ENCODE measurements at places on chromosomes 11 and 22. TPM values are rescaled to one million over a fixed set of nuclear protein-coding genes. Genes with fewer than 3 reads are reported as not detected.

GRCh38 chr22:23820748-23821211 is 18.0 kb downstream of the DERL3 start:
- H3K4me3 ChIP-seq = no peak overlapping the region
- peaks cover 5% of the 10 kb centered on the region for H3K4me1 ChIP-seq
- peaks cover 80% of the 10 kb centered on the region for H3K36me3 ChIP-seq
- H3K27me3 ChIP-seq = no peaks in the 10 kb centered on the region
- DNase-seq = no peak
- no peak overlapping the region for H3K27ac ChIP-seq

GRCh38 chr11:3359092-3359824 is 19.7 kb downstream of the ZNF195 start:
- no peak overlapping the region for H3K27ac ChIP-seq
- H3K4me1 ChIP-seq = no peaks in the 10 kb centered on the region
- DNase-seq = no peak
- H3K27me3 ChIP-seq = no peaks in the 10 kb centered on the region

DNA sequence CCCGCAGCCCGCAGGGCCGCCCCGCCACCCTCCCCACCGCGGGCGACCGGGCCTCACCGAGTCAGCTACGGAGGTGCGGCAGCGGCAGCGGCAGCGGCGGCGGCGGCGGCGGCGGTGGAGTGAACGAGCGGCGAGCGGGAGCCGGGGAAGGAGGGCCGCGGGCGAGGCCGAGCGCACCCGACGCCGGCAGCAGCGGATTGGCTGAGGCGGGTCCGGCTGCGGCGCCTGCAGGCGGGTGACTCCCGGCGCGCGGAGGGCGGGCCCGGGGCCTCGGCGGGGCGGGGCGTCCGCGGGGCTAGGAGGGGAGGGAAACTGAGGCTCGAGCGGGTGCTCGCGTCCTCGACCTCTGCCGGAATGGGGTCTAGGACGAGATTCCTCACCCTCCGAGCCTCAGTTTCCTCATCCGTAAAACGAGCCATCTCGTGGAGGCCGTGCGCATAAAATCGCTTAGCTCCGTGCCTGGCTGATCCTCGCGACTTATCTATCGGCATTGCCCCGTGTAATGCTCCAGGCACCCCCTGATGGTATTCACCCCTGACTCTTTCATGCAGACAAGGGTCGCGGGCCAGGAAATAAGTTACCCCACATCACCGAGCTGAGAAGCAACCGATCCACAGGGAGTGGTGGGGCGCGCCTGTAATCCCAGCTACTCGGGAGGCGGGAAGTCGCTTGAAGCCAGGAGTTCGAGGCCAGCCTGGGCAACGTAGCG is at the start of gene CPT1A:
Gene CPT1A (minus strand): TSS at position 199 of the 709 bp plus-strand sequence. CDS start 26,442 bp downstream, outside the sequence.
- H3K4me3 ChIP-seq = peak within 1 kb of the TSS; percentile 74
- no peaks in the 10 kb centered on the region for H3K36me3 ChIP-seq
- H3K27me3 ChIP-seq = no peaks in the 10 kb centered on the region
- peak; percentile 35 for DNase-seq

DNA sequence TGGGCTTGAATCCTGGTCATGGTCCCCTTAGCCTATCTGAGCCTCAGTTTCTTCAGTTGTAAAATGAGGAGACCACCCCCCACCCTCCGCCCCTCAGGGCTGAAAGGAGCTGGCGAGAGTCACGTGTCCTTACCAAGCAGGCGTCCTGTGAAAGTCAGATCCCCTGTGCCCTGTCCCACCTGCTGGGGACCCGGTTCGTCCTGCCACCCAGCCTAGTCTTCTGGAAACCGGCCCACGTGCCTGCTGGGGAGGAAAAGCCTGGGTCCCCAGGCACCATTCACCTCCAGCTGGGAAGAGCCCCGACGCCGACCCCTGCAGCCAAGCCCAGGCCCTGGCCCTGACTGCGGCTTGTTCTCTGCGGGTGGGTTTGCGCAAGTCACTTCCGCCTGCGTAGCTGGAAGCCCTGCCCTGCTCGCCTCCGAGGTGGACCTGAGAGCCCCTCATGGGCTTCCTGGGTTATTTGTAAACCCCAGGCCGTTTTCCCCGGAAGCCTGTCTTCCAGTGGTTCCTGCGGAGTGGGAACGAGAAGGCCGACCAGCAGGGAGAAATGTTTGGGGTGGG is 679 bp upstream of the SSH3 start:
- no peak for DNase-seq
- H3K4me3 ChIP-seq = peak overlapping the region; percentile 62
- peaks cover 33% of the 10 kb centered on the region for H3K4me1 ChIP-seq
- H3K36me3 ChIP-seq = peaks cover 41% of the 10 kb centered on the region
- H3K27ac ChIP-seq = peak overlapping the region; percentile 41

GRCh38 chr11:119673052-119673758 is 55.8 kb downstream of the NECTIN1 start:
- peaks cover 3% of the 10 kb centered on the region for H3K4me1 ChIP-seq
- no peak overlapping the region for H3K4me3 ChIP-seq
- H3K27me3 ChIP-seq = no peaks in the 10 kb centered on the region
- H3K27ac ChIP-seq = no peak overlapping the region

DNA sequence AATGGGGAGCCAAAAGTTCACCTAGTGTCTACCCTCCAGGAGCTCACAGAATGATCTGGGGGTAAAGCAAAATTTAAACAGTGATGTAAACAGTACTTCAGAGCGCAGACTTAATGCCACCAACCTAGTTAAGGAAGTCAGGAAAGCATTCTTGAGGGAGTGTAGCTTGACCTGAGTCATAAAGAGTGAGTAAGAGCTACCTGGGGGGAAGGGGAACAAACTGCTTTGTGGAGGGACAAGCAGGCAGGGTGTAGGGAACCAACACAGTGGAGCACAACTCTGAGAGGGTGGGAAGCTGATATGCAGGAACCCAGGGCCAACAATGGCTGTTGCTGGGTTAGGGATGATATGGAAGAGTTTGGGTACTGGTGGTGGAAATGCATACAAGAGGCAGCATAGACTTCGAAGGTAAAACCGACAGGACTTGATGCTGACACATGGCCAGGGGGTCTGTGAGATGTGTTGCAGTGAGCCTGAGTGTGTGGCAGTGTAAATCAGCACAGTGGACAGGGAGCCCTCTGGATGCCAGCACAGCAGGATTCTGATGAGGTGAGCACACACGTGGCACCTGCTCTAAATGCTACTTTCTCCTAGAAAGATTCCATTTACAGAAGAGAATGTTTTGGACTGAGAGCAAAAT is 58.3 kb upstream of the CYP2D6 start:
- no peak overlapping the region for H3K27ac ChIP-seq
- peaks cover 36% of the 10 kb centered on the region for H3K4me1 ChIP-seq
- H3K27me3 ChIP-seq = no peaks in the 10 kb centered on the region
- peak; percentile 10 for DNase-seq
- peaks cover 5% of the 10 kb centered on the region for H3K36me3 ChIP-seq

DNA sequence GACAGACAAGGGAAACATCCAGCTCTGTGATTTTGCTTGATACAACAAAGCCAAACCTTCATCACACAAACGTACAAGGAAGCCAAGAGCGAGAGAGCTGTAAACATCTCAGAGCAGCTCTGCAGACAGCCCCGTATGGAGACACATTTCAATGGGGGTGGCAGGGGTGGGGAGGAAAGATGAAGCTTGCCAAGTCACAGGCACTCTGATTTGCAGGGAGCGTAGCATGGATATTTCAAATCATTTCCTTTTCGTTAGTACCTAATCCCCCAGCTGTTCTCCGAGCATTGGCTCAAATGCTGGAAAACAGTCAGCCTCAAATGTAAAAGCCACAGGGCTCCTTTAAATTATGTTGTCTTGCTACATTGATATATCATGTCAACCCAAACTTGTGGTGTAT is 458.9 kb upstream of the CADM1 start:
- H3K36me3 ChIP-seq = no peaks in the 10 kb centered on the region
- no peaks in the 10 kb centered on the region for H3K4me1 ChIP-seq
- no peak overlapping the region for H3K27ac ChIP-seq
- no peak for DNase-seq
- H3K27me3 ChIP-seq = no peaks in the 10 kb centered on the region

- H3K4me1 ChIP-seq = no peaks in the 10 kb centered on the region
- H3K27ac ChIP-seq = no peak overlapping the region
- H3K36me3 ChIP-seq = no peaks in the 10 kb centered on the region
- H3K4me3 ChIP-seq = no peak overlapping the region
Measured at GRCh38 chr11:71103266-71103665, 149.1 kb downstream of the SHANK2 start.

- no peak overlapping the region for H3K27ac ChIP-seq
- no peaks in the 10 kb centered on the region for H3K27me3 ChIP-seq
- no peak overlapping the region for H3K4me3 ChIP-seq
- DNase-seq = peak; percentile 60
- no peaks in the 10 kb centered on the region for H3K36me3 ChIP-seq
Measured at GRCh38 chr22:43094085-43094484, 4.9 kb upstream of the TTLL1 start.

- no peak overlapping the region for H3K27ac ChIP-seq
- H3K36me3 ChIP-seq = no peaks in the 10 kb centered on the region
- H3K4me3 ChIP-seq = no peak overlapping the region
Measured at GRCh38 chr11:117835576-117835975, 11.0 kb upstream of the FXYD2 start.

DNA sequence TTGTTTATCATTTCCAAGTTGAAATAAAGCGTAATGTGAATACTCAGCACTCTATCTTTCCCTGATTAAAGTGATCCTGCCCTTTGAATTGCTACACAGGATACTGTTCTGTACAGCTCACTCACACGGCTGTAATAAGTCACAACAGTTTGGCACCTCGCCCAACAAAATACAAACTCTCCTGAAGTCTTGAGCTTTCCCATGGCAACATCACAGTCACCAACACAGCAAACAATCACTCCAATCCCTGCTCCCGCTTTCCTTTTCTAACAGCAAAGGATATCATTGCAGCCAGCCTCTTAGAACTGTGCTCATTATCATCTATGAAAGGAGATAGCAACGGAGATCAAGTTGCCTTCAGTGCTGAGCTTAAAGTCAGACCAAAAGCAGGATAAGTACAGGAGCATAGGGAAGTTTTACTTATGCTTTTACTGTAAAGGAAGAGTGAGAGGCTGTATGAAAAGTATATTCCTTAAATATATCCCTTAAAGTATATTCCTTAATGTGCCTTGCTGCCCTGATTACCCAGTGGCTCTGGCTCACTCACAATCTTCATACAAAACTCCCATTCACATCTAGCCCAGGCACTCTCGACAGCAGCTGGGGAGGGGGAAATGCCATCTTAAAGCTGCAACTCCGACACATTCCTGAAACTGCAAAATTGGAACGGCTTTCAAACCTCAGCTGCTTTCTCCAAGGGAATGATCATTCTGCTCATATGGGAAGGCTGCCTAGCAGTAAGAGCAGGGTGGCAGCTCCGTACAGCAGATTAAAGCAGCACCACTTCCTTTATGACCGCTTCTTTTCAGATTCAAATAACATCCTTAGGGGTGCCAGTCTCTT is 35.8 kb downstream of the MAML2 start:
- no peak overlapping the region for H3K4me3 ChIP-seq
- H3K4me1 ChIP-seq = peaks cover 11% of the 10 kb centered on the region
- no peak overlapping the region for H3K27ac ChIP-seq
- no peaks in the 10 kb centered on the region for H3K27me3 ChIP-seq
- peaks cover 3% of the 10 kb centered on the region for H3K36me3 ChIP-seq

DNA sequence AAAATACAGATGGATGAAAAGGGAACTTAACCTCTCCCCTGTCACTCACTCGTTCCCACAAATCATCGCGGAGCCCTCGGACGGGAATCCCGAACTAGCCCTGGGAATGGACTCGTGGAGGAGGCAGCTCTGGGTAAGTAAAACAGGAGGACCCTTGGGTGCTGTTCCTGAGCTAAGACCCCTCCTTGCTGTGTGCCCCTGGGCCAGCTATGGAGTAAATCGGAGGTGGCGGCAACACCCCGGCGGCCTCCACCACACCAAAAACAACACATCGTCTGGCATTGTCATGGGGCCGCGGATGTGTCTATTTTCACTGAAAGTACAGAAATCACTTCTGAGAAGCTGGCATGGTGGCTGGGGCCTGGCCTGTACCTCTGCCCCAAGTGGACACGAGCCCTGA is 12.1 kb downstream of the CPT1A start:
- no peak overlapping the region for H3K27ac ChIP-seq
- H3K4me1 ChIP-seq = peaks cover 37% of the 10 kb centered on the region
- H3K27me3 ChIP-seq = no peaks in the 10 kb centered on the region
- no peak overlapping the region for H3K4me3 ChIP-seq
- DNase-seq = no peak
- H3K36me3 ChIP-seq = peaks cover 4% of the 10 kb centered on the region

GRCh38 chr11:123670081-123670480 is 15.7 kb upstream of the SCN3B start:
- H3K27ac ChIP-seq = no peak overlapping the region
- peaks cover 4% of the 10 kb centered on the region for H3K27me3 ChIP-seq
- H3K36me3 ChIP-seq = no peaks in the 10 kb centered on the region
- no peak for DNase-seq
- H3K4me1 ChIP-seq = no peaks in the 10 kb centered on the region

- H3K27ac ChIP-seq = no peak overlapping the region
- DNase-seq = no peak
- H3K36me3 ChIP-seq = no peaks in the 10 kb centered on the region
- no peaks in the 10 kb centered on the region for H3K4me1 ChIP-seq
- no peaks in the 10 kb centered on the region for H3K27me3 ChIP-seq
Measured at GRCh38 chr11:19919050-19919561, 206.5 kb downstream of the NAV2 start.

DNA sequence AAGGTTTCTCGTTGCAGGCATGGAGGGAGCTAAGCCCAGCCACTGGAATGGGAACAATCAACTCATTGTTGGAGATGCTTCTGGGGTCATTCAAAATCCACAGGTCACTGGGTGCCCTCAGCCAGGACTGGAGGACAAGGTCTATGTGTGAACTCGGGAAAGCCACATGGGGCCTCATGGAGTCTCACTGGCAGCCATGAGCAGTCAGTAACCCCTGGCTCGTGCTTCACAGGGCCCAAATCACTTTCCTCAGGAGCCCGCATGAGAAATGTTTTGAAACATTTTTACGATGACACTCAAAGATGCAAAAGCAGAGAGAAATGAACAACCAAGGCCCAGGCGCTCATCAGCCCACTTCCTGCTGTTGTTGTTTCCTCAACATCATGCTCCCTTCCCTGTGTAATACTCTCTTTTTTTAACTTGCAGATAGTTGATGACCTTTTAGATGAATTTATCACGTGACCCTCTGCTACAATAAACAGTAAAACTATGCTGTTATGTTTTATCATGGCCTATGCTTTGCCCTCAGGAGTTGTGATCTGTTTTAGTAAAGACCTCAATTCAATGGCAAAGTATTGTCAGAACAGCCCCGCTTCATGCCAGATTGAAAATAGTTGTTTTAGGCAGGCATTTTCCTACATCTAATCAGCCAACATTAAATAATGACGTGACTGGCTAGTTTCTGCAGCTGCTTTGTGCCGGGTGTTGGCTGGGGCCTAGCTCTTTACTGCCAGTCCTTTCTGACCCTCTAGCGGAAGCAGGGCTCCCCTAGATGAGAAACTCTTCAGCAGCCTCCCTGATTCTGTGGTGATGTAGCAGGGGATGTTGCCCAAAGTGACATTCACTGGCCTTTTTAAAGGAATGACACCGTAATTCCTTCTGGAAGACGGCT is 39.7 kb downstream of the ADAMTS15 start:
- H3K27ac ChIP-seq = no peak overlapping the region
- H3K4me1 ChIP-seq = no peaks in the 10 kb centered on the region
- H3K4me3 ChIP-seq = no peak overlapping the region
- no peaks in the 10 kb centered on the region for H3K36me3 ChIP-seq

Gene CHCHD10
- 43.0 TPM for total RNA-seq

Gene TOMM22
- total RNA-seq = 54.8 TPM

Gene C11orf16
- not detected for total RNA-seq

Gene BACE1-AS
- total RNA-seq = 1.2 TPM

Gene NAALAD2
- total RNA-seq = not detected

Gene PANX2
- 0.11 TPM for total RNA-seq

Measured in CD4-positive, alpha-beta T cell (primary cell).